ENCODE measurements at places on chromosomes 12 and 14. TPM values are rescaled to one million over a fixed set of nuclear protein-coding genes. Genes with fewer than 3 reads are reported as not detected.

DNA sequence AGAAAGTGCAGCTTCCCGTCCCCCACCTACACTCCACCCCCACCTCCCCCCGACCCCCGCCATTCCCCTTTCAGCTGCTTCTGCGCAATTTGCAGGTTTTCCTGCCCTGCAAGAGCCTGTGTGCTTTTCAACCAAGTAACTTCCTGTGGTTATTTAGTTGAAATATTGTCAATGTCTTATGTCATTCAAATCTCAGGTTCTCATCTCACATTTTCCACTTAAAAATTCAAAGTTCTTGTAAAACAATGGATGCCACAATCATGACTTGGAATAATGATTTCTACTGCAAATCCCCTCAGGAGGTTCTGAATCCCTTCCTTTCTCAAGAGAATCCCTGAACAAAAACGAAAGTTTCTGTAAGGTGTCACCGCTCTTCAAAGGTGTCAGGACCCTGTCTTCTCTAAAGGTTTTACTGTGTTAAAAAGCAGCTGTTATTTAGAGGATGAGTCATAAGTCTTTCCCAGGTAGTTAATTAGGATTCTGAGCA lies 31.6 kb downstream of the WBP11 start:
- DNase-seq: no peak

- DNase-seq: no peak
These were observed 11.1 kb downstream of the DCN start for GRCh38 chr12:91171476-91171875.

TROAP gene
- 4.3 TPM for total RNA-seq

DNA sequence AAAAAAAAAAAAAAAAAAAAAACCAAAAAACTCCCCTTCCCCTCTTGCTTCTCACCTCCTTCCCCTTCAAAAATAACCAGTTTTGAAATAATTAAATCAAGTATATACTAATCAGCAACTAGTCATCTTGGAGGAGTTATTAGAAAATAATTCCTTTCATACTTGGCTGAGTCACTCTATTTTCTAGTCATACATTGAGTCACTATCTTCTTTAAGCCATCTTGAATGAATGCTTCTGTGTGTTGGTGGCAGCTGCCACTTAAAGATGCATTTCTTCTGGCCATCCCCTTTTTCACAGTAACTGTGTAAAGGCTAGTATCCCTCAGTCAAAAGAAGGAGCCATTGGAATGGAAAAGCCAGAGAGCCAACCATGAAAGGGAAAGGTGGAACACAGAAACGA lies 84.2 kb upstream of the TMEM263 start:
- DNase-seq: no peak

GRCh38 chr12:64170024-64170423 lies 52.1 kb downstream of the KICS2 start:
- DNase-seq: peak; percentile 24

GRCh38 chr14:100783630-100784370 lies 42.1 kb upstream of the MEG3 start:
- DNase-seq: no peak

- DNase-seq: no peak
These were observed 5.6 kb downstream of the OR10P1 start for GRCh38 chr12:55642267-55642666.

GRCh38 chr14:46646796-46647195 lies 4.8 kb downstream of the RPL10L start:
- DNase-seq: no peak

DNA sequence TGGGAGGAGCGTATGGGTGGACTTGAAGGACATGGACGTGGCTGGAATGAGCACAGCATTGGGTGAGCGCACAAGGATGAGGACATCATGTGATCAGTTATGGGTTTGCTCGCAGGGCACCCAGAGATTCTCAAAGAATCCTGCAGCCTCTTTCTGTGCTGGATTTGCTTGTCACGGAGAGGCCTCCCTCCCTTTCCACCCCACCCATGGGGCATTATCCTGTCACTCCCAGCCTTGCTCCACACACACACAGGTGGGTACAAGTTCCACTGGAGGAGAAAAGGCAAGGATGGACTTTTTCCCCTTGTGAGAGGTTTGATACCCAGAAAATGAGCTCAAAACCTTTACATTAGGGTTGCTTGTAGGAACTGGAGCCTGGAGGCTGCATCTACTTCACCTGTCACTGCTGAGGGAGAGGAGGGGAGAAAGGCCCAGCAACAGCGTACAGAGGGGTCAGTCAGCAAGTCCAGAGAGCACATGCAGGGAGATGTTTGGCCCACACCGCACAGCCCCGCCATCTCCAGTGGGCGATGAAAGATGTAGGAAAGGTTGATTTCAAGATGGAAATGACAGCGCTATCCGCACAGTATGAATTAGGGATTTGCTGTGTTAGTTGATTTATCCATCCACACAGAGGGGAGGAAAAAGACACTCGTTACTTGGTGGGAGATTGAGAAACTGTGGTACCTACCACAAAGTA lies 112.7 kb downstream of the GCH1 start:
- DNase-seq: no peak

DNA sequence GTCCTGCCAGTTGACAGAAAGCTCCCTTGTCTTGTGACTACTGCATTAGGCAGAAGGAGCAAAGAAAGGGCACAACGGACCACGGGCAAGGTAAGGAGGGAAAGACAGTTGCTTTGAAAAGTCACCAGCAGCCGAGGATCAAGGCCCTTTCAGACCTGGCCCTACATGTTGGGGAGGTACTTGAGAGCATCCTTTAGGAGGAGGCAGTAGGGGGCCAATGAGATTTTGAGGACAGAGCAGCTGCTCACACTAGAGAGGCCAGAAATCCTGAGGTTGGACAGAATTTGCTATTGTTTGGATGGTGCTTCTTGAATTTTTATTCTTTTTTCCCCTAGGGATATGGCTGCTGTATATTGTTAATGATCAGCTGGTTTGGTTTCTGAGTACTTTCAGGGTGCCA lies 135.5 kb upstream of the PZP start:
- DNase-seq: no peak

- DNase-seq: peak; percentile 32
These were observed 376.0 kb downstream of the C12orf75 start for GRCh38 chr12:105706321-105706972.

DNA sequence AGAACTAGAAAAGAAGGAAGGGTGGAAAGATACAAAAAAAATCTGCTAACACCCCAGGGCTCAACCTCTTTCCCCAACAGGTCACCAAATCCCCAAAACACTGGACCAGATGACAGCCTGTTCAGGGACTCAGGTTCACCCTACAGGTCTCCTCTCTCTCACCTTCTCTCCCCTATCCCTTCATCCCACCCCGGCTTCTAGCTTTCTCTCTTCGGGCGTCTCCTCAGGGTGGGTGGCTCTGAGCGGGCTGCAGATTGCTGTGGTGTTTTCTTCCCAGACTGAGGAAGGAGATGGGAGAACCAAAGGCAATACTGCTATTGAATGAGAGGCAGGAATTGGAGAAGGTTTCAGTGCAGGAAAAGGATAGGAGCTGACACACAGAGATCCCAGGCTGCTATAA lies 39.3 kb downstream of the ANO2 start:
- no peak for DNase-seq

CACNA2D4 gene
- total RNA-seq: 0.17 TPM

GRCh38 chr14:49033131-49033530 lies 553.0 kb downstream of the RPS29 start:
- no peak for DNase-seq

GRCh38 chr14:53953828-53954550 lies 2.6 kb downstream of the BMP4 start:
- DNase-seq: peak; percentile 68

DNA sequence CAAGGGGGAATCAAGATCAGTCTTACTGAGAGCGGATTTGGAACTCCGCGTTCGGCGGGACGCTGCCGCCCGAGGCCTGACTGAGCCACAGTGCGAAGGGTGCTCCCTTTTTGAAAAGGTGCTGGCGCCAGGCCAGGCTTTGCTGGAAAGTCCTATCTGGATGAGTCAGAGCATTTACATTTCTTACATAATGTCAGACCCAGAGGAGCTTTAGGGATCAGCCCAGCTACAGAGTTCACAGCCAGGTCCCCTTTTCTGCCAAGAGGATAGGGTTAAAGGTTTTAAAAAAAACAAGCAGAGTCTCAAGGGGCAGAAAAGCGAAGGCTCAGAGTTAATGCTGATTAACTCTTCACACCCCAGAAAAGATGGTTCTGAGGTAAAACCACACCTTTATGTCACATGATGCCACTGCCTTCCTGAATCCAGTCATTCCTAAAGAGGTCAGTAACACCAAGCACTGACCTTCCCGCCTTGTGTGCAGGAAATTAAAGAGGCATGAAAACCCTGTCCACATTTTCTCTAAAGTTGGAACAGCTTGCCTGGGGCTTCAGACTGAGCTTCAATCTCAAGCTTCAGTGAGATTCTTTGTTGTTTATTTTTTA lies 11.7 kb upstream of the FBXL14 start:
- peak; percentile 63 for DNase-seq

DNA sequence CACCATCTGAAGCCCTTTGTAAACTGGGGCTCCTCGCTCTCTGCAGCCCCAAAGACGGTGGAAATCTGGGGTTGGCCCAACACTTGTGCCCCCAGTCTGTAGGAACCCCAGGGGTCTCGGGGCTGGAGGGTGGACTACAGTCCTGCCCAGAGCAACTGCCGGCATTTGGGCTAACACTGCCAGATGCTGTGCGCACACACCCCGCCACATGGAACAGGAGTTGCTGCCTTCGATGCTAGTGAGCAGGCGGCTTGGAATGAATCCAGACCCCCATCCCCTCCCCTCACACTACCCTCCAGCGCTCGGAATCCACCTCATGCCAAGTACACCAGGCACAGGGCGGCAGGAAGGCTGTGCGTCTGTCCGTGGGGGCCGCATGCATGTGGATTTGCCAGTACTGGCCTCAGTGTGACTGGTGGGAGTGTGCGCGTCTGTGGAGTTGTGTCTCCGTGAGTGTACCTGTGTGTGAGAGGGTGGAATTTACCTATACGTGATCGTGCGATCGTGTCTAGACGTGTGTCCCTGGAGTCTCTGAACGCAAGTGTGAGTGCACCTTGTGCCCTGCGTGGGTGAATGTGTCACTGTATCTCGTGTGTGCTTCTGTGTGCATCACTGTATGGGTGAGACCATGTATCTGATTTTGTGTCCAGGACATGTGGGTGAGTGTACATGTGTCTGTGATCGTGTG lies 5.1 kb downstream of the LHX5 start:
- DNase-seq: no peak

DNA sequence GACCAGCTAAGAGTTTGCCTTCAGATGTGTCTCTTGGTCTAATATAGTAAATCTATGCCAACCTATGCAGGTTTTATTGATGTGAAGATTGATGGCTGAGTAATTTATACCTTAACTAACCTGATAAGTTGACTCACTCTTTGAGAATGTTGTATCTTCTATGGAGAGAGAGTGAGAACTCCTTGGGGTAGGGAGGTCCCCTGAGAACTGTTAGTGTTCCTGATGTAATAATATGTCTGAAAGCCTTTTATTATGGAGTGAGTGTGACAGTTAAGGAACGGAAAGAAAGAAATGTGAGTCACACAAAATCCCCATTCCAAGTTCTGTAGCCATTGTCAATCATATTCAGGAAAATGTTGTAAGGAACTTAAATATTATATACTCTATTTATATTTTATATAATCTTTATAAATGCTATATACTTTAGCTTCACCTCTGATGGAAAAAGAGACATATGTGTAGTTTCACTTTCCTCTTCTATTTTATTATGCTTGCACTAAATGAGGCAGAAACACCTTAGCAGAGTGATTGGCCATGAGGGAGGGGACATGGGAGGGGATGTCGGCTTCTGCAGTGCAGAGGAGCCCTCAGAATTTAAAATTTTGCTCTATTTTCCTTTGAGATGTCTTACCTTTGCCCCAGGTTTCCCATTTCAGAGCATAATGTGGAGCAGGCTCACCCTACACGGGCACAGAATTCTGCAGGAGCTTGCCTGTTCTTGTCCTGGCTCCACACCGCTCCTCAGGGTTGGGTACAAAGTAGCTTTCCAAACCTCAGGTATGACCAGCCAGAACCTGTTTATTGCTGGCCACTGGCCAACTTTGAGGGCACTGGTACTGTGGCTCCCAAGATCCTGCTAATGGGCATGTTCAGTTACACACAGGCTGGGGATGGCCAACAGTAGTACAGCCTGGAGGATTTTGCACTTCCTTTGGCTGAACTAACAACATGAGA lies 57.7 kb downstream of the ARF6 start:
- no peak for DNase-seq

GRCh38 chr12:123773375-123773774 lies 11.3 kb downstream of the DNAH10 start:
- DNase-seq: no peak

YARS2 gene
- total RNA-seq: 48.8 TPM

- no peak for DNase-seq
These were observed 20.9 kb upstream of the SCFD1 start for GRCh38 chr14:30600922-30601918.

DNA sequence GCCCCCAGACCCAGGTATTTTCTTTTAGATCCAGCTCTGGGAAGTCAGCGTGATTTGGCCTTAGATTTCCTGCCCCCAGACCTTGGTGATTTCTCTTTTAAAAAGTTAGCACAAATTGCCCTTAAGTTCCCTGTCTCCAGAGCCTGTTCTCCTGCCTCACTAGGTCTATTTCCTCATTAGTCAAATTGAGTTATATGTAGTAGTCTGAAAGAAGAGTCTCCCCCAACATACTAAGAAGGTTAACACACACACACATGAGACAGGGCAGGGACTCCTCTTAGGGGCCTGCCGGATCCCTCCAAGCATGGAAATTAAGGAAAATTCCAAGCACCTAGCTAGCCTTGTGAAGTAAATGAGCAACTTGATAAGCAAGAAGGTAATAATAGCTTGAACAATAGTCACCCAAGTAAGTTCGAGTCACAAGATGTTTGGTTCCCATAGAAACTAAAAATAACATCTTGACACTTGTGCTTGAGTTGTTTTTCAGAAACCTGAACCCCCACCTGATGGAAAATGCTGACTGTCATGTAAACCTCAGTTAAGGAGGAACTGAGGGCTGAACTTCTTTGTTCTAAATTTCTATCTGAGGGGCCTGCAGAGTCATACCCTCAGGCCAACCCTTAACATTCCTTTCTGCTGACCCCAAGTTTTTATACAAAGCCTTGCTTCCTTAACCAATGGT lies 51.6 kb downstream of the CAND1 start:
- DNase-seq: peak; percentile 16
